Activated CD4-positive, alpha-beta T cell treated with anti-CD3 and anti-CD28 coated beads, Interleukin-2, amount 50 U/mL, for 4 hours (primary cell): ENCODE measurements at places on chromosomes 5 and 9.

GRCh38 chr9:6955251-6955921 is 197.6 kb downstream of the KDM4C start:
- DNase-seq = no peak

DNA sequence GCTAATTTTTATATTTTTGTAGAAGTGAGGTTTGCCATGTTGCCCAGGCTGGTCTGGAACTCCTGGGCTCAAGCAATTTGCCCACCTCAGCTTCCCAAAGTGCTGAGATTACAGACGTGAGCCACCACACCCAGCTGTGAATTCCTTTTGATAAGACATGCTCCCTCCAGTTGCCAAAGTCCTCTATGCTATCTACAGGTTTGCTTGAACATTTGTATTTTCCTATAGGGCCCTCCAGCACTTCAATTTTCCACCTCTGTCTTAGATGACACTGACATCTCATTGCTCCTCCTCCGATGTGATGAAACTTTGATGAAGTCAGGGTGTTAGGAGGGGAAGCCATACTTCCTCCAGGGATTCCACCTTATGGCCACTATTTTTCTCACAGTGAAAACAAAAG is 25.2 kb upstream of the CTSV start:
- DNase-seq = no peak

DNA sequence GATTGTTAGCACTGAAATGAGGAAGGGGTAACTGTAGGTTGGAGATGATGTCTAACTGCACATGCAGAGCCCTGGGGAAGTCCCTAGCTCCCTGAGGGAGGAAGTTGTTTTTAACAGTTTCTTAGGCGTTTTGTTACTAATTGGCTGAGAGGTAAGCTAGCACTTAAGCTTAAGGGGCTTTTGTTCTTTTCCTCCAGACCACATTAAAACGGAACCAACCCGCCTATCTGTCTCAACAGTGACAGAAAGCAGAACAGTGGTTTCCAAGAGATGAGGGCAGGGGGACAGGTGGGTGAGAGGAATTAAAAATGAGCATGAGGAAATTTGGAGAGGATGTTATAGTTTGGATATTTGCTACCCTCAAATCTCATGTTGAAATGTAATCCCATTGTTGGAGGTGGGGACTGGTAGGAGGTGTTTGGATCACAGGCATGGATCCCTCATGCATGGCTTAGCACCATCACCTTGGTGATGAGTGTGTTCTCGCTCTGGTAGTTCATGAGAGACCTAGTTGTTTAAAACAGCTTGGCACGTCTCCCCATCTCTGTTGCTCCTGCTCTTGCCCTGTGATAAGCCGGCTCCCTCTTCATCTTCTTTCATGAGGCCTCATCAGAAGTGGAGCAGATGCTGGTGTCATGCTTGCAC is 38.9 kb downstream of the LYRM7 start:
- peak; percentile 15 for DNase-seq

- no peak for DNase-seq
Measured at GRCh38 chr5:106159616-106160015, 1511.1 kb downstream of the EFNA5 start.

DNA sequence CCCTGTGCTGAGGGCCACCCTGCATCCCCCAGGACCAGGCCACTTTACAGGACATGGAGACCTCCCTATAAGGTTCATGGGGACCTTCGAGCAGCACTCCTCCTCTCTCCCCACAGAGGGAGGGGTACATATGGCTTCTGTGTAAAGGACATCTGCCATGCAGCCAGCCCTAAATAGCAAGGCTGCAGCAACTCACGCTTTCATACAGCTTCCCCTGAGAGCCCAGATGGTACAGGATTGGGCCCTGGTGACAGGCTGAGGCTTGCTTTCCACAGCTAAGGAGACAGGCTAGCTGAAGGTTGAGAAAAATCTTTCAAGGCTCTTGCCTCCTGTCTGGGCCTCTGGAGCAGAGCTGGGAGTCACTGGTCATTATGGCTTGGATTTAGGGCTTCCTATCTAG is 147.0 kb upstream of the ZNF366 start:
- DNase-seq = no peak

GRCh38 chr5:158752656-158752973 is 347.1 kb downstream of the EBF1 start:
- no peak for DNase-seq

DNA sequence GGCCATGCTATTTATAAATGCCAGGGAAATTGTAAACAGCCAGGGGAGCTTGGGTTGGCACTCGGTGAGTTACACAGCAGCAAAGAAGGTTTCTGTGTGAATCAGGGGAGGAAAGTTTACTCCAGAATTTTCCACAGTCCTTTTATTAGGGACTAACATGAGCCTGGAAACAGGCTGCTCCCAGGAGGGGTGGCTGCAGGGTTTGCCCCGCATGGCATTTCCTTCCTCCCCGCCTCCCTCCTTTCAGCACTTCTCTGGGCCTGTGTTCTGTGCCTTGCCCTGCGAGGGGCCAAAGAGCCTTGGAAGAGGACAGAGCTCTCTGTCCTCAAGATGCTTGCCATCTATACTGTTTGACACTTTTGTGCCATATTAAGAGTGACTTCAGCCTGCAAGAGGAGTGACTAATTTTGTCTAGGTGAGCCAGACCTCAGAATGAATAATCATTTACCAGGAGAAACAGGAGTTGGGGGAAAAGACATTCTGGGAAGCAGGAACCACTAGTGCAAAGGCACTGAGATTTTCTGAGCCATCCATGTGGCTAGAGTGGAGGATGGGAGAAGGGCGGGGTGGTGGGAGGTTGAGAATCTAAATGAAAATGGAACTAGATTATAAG is 1.8 kb downstream of the GSN start:
- DNase-seq = no peak

- DNase-seq = peak; percentile 67
Measured at GRCh38 chr5:111254613-111255012, 30.4 kb downstream of the CAMK4 start.

GRCh38 chr9:135478829-135479468 is 633 bp upstream of the PPP1R26 start:
- DNase-seq = no peak

- no peak for DNase-seq
Measured at GRCh38 chr9:123003466-123003865, 30.0 kb upstream of the GPR21 start.

- DNase-seq = peak; percentile 49
Measured at GRCh38 chr5:172173564-172174153, 14.4 kb downstream of the STK10 start.

GRCh38 chr9:114745108-114745848 is 60.6 kb downstream of the TNFSF15 start:
- no peak for DNase-seq

- no peak for DNase-seq
Measured at GRCh38 chr9:111896942-111897600, 457 bp downstream of the UGCG start.

DNA sequence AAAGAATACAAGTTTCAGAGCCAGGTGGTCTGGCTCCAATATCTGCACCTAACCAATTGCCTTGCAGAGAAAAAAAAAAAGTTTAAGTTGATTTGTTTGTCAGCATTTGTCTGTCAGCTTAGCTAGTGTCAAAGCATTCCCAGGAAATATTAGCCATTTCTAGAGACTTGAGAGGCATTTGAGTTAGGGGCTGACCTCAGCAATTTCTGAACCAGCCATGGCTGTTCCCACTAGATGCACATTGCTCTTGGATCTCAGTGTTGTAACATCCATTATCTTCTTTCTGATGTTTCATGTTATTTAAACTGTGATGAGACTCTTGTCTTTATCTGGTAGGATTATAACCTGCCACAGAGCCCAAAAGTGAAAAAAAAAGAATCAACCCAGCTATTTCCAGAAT is 102.3 kb downstream of the NDUFAF2 start:
- DNase-seq = no peak

DNA sequence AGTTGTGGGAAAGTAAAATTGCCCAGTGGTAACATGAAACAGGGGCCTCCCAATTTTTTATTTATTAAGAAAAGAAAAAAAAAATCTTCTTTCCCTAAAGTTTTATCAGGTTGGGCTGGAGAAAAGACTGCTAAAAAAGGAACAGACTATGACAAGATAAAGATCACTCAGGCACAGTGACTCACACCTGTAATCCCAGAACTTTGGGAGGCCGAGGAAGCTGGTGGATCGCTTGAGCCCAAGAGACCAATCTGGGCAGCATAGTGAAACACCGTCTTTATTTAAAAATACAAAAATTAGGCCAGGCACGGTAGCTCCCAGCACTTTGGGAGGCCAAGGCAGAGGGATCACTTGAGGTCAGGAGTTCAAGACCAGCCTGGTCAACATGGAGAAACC is 312.5 kb downstream of the CETN3 start:
- DNase-seq = no peak

DNA sequence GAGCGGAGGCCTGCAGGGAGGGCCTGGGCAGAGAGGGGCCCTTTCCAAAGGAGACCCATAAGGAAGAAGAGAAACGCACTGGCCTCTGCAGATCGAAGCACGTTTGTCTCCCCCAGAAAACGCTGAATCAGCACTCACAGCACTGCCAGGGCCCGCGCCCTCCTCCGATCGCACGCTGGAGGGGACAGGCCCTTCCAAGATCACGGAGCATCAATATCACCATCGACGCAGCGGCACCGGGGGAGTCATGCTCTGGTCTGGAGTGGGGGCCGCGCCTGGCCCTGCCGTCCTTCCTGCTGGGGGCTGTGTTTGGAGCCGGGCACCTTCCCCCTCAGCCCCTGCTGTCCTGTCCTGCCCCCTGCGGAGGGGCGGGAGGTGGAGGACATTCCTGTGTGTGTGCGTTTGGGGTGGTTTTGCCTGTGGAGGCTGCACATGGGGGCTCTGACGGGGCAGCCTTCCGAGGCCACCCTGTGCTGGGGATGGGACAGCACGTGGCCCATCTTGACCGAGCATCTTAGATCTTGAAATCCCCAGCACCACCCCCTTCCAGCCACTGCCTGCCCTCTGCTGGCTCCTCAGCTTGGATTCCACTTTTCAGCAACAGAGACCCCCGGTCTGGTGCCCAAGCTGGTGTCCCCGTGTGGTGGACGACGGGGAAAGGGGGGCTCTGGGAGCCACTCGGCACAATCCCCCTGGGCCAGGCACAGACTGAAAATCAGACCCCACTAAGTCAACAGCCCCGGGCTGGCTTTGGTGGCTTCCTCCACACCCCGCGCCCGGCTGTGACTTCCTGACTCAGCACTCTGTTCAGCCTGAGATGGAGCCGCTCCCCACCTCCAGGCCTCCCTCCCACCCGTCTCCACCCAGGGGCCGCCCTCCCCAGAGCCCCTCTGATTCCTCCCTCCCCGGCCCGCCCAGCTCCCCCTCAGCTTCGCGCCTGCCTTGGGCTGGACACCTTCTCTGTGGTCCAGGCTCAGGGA is 8.3 kb downstream of the TMEM250 start:
- DNase-seq = peak; percentile 33

DNA sequence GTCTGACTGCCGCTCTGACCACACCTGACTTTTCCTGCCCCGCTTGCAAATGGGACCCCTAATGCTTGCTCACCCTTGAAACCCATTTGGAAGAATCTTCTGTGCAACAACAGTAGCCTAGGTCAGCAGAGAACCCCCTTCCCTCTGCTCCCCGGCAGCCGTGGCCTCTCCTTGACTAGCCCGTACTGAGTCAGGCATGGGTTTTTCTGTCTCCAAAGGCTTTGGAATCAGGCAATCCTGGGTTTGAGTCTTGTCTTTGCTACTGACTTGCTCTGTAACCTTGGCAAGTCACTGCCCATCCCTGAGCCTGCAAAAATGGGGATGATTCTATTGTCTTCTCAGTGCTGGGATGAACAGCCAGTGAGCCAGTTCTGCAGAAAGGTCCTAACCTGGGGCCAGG is 135.4 kb downstream of the RGS3 start:
- no peak for DNase-seq

GRCh38 chr9:35552837-35553236 is 52.2 kb upstream of the TESK1 start:
- no peak for DNase-seq

GRCh38 chr5:126917918-126918614 is 112.3 kb downstream of the MARCHF3 start:
- no peak for DNase-seq

DNA sequence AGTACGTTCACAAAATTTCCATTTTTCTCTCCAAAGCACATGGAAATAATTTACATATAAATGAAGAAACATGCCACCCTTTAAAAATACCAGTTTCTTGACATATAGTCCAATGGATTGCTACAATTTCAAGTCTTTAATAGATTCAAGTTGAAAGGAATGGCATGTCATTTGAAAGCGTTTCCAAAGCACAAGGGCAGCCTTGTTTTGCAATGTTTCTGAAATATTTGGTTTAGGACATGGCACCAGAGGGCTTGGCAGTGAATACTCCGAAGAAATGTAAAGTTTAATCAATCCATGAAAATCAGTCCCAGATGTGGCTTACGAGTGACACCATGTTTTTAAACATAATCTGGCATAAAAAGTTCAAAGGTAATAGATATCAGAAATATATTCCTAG is 333.7 kb downstream of the PDE4D start:
- DNase-seq = no peak

DNA sequence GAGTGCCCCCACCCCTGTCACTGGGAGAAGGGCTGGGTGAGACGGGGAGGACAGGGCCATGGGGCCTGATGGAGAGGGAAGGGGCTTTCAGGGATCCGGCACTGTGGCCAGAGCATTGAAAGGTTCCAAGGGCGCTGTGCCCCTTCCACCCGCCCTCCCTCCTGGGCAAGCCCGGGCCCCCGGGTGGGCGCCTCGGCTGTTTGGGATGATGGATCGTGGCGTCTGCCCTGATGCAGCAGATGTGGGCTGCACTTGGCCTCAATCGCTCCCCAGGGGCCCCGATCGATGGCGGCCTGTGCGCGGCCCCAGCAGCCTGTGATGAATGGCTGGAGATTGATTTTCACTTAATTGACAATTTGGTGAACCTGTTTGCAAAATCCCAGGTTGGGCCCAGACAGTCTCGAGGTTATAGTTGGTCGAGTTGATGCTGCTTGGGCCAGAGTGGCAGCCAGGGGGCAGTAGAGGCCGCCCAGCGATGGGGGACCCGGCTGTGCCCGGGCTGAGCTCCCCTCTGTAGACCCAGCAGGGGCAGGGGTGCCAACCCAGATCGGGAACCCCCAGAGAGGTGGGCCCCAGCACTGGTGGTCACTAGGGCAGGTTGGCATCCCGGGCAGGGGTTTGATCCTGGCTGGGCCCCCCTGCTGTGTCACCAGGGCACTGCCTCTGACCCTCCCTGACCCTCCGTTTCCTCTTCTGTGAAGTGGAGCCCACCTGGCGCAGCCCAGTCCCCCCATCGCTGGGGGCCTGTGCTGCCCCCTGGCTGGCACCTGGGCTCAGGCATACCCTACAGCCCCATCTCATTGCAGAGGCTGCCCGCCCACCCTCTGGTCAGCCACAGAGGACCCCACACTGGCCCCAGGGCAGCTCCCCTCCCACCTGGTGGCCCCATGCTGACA is 34.7 kb downstream of the LHX3 start:
- peak; percentile 39 for DNase-seq

DNA sequence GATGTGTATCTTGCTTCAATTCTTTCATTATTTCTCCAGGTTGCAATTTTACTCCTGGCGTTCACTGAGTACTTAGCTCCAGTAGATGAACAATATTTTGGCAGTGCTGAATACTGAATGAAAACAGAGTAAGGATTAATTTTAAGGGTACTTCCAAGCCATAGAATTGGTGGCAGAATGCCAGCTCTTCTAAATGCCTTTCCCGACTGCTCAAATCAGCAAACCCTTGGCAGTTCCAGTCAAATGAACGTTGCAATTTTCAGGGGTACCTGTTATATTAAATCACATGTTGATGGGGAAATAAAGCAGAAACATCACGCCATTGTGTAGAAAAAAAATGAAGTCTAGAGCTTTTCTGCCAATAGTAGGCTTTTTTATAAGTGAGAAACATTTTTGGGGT is 282.4 kb upstream of the RPS23 start:
- DNase-seq = no peak
